NT2/D1 (cell line): ENCODE measurements at places on chromosomes 3 and 15.
A peak's percentile ranks its signal among the peaks of the same experiment; 100 is the strongest.

GRCh38 chr15:57485869-57486268 lies 105.8 kb upstream of the MYZAP start:
- DNase-seq = peak; percentile 72

DNA sequence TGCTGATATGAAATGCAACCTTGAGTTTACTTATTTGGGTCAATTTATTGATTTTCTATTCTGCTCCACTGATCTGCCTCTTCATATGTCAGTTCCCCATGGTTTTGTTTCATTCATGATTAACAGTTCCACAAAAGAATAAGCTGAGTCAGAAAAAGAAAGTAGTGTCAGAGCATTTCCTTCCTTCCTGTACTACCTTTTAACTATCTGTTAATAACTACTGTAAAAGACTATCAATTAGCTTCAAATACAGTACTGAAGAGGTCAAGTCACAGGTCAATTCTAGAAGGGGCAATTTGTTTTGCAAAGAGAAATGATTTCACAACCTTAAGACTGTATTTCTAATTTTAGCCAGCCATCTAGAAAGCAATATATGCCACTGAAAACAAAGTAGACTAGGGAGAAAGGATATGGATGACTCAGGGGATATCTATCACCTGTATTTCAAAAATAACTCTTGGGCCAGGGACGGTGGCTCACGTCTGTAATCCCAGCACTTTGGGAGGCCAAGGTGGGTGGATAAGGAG lies 129.5 kb downstream of the TFDP2 start:
- DNase-seq = no peak

GRCh38 chr15:92315144-92315543 lies 78.5 kb upstream of the ST8SIA2 start:
- DNase-seq = no peak

- DNase-seq = no peak
Observed at GRCh38 chr3:64163755-64164148, 61.5 kb downstream of the PRICKLE2 start.

- DNase-seq = peak; percentile 80
Observed at GRCh38 chr15:94119923-94120775, 111.2 kb upstream of the MCTP2 start.

DNA sequence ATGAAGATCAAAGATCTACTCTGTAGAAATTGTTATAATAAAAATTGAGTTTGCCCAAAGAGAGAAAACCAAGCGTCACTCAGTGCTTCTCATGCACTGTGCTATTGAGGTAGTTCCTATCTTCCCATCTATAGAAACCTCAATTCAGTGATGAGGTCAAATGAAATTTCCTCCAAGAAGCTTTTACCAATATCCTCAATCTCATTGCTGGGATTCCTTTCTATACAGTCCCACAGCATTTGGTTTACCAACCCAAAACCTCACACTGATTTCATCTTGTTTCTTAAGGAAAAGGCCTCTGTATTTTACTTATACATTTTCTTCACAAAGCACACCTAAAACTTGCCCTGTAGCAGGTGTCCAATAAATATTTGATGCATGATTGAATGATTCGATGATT lies 147.2 kb downstream of the ALCAM start:
- no peak for DNase-seq

DNA sequence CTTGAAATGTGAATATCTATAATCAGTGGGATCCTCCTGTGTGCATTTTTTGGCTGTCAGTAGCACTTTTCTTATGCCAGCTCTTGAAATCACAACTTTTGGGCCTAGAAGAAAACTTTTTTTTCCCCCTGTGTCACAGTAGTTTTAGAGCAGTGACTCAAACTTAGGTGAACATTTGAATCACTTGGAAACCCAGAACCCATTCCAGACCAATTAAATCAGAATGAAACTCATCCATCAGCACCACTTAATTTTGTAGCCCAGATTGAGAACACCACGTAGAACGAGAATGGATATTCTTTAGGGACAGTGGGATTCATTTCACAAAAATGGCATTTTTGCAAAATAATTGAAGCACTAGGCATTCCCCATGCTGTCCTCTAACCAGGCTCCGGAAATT lies 224.8 kb upstream of the NANOGP8 start:
- no peak for DNase-seq

DNA sequence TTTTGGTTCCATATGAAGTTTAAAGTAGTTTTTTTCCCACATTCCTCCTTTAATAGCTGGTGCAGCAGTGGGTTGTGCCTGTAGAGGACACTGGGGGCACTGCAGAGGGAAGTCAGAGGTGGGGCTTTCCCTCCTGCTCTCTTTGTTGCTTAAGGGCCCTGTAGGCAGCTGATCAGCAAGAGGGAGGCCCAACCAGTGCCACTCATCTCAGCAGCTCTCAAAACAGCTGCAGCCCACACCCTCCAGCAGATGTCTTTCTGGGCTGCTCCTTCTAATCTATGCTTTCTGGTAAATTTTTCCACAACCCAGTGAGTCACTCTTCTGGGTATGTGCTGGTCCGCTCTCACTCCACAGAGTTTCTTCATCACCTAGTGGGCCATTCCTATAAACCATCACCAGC lies 263.8 kb downstream of the FEZF2 start:
- DNase-seq = peak; percentile 40

GRCh38 chr3:194330579-194330978 lies 20.5 kb downstream of the CPN2 start:
- DNase-seq = no peak

DNA sequence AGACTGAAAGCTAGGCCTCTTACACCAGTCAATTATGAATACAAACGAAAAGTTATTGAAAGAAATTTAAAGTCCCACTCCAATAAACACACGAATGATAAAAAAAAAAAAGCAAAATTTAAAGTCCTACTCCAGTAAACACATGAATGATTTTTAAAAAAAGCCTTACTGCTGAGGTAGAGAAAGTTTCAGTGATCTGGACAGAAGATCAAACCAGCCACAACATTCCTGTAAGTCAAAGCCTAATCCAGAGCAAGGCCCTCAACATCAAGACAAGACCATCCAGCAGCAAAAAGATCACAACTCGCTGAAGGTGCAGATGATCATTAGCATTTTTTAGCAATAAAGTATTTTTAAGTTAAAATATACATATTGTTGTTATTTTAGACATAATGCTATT lies 95.6 kb upstream of the LIPC start:
- DNase-seq = no peak

DNA sequence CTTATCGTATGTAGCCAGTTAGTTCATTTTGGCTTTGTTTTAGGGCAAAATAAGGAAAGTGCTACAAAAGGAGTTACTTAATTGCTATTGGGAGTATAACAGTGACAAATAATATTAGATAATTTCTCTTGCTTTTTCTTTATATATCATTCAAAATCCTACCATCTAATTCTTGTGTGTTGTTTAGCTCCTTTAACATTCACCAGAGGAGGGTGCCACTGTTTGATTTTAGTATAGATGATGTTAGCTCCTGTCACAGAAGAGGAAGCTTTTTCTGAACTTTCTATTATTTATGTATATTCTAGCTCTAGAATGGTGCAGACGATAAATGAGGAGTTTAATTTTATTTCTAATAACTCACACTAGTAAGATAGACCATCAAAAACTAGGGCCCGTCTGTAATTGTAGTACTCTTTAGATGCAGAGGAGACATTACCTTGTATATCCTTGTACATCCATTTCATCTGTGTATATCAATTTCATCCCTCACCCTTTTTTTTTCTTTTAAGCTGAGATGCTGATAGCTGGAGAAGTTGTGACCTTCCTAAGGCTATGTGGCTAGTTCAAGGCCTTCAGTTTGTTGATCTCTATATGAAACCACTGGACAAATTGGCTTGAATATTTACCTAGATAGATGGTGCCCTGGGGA lies 3.0 kb downstream of the PPM1L start:
- no peak for DNase-seq

GRCh38 chr15:92901995-92902394 lies 1.9 kb downstream of the CHD2 start:
- no peak for DNase-seq

DNA sequence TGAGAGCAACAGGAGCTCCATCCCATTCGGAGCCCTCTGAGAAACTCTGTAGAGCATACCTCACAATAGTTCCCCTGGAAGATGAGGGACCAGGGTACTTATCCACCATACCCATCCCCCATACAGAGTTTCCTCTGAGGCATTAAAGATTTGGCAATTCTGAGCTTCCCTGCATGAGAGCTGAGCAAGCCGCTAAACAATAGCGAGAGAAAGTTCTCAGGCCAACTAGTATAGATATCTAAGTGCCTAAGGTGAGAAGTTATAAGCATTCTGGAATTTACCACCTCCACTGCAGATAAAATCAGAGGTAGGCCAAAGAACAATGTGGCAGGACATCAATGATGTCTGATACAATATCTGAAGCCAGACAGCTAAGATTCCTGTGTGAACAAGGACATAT lies 129.1 kb upstream of the MBNL1 start:
- DNase-seq = no peak
